ENCODE measurements at places on chromosomes 7 and 10.

- DNase-seq = no peak
Observed at GRCh38 chr7:18499407-18500177, 4.0 kb downstream of the HDAC9 start.

- DNase-seq = no peak
Observed at GRCh38 chr7:98591926-98592325, 25.2 kb upstream of the NPTX2 start.

DNA sequence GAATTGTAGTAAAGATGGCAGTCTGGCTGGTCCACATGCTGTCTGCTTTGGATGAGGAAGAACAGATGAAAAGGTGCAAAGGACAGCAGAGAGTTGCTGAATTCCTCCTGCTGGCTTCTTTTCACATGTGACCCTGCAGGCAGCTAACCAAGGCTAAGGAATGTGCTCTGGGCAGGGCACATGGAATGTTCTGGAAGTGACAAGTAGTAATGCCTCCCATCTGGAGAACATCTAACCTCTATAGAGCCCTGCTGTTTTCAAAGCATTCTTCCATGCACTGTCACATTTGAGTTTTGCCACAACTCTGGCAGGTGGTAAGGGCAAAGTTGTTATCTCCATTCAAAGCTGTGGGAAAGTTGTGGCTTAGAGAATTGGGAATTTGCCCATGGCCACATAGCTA is 208.8 kb downstream of the STK31 start:
- no peak for DNase-seq

DNA sequence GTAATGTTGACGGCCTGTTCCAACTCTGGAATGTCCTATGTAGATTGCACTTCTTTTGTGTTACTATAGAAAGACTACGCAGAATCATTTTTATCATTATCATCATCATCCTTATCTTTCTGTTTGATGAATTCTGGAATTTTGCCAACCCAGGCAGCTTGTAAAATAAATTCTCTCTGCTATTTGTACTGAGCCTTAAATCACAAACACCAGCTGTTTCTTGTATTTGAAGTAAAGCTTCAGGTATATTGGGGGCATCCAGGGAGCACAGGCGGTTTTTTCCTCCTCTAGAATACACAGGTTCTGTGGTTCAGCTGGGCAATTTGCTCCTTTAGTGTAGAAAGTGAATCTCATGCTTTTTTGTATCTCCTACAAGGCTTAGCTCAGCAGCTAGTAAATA is 14.9 kb upstream of the CPA5 start:
- DNase-seq = no peak

DNA sequence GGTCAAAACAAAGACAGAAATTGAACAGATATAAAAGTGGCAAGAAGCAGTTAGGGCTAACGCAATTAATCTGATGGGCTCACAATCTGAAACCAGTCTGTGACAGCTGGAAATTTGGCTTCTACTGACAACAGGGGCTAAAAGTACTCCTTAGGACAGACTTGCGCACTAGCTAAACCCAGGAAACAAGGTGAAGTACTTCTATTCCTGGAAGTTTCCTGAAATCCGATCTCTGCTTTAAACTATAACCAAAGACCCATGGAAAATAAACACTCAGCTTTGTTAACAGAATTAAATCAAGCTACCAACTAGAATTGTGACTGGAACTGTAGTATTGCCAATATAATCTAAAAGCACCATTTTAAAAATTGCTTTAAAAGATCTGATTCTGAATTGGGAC is 520.2 kb upstream of the ZWINT start:
- no peak for DNase-seq

GRCh38 chr7:167976-168791 is 24.2 kb upstream of the FAM20C start:
- no peak for DNase-seq

DNA sequence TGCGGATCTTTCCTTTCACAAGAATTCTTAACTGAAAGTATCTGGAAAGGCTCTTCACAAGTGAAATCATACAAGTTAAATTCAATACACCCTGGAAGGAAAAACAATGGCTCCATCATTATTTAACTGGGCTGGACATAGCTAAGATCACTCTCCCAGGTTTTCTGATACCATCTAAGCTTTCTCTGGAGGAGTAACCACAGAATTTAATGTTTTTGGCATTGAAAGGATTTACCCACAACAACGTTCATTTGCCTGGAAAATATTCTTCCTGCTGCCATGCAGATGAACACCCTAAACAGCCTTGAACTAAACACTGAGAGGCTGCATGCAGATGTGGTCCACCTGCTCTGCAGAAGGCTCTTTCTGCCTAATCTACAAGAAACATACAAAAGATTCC is 4.3 kb downstream of the NEBL start:
- DNase-seq = no peak

GRCh38 chr10:97633921-97634320 is 621 bp upstream of the MORN4 start:
- DNase-seq = no peak

- DNase-seq = no peak
Observed at GRCh38 chr10:62377026-62377415, 2.9 kb downstream of the ZNF365 start.

DNA sequence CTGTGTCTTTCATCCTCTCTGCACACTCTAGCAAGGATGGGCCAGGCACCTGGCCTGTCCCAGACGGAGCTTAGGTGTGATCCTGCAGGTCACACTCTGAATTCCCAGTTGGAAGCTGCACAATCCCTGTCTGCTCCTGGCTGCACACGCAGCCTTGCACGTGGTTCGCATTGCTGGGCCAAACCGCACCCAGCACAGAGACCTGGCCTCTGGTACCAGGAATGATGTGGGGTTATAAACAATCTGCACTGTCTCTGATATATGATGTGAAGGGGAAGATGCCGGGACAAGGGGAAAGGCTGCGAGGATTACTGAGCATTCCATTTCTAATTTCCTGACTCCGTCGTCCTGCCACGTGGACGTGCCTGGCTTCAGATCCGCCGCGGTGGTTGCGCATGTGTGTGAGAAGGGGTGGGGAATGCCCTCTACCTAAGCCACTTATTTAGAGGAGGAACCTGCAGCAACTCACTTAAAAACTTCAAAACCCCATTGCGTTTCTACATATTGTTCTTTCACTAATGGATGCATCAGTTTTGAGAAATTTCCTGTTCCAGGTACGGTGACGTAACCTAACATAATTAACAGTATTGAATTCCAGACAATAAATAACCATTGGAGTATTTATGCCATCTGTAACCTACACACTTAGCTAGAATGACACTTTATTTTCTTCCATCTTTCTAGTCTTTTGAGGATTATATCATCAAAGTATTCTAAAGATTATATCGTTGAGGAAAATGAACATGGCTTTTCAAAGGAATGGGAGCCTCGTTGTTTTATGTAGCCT is 559.7 kb upstream of the MGMT start:
- DNase-seq = no peak

GRCh38 chr10:5480162-5480941 is 19.0 kb downstream of the CALML5 start:
- DNase-seq = no peak

- no peak for DNase-seq
Observed at GRCh38 chr10:65033957-65034356, 1512.8 kb downstream of the REEP3 start.

- no peak for DNase-seq
Observed at GRCh38 chr10:51119441-51119840, 45.2 kb downstream of the PRKG1 start.

GRCh38 chr7:101814991-101815825 is 2.2 kb upstream of the CUX1 start:
- no peak for DNase-seq

GRCh38 chr7:111832174-111832573 is 269.9 kb upstream of the IMMP2L start:
- DNase-seq = no peak

GRCh38 chr10:64112701-64113355 is 591.6 kb downstream of the REEP3 start:
- DNase-seq = no peak

- no peak for DNase-seq
Observed at GRCh38 chr10:12067336-12067735, 1.4 kb upstream of the DHTKD1 start.

DNA sequence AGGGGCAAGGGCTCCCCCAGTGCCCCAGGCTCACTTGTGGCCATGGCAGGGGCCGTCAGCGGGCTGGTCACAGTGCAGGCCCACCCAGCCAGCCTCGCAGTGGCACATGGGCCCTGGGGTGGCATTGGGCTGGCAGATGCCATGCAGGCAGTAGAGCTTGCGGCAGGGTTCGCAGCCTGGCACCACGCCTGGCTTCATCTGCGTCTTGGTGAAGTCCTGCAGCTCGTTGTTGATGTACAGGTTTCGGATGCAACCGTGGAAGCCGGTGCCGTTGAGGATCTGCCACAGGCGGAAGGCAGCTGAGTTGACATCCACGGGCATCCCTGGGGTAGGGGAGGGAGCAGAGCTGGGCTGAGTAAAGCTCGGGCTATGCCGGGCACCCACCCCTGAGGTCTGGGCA is 170.6 kb downstream of the LCOR start:
- no peak for DNase-seq

GRCh38 chr7:66542049-66542448 is 86.6 kb upstream of the KCTD7 start:
- no peak for DNase-seq

- no peak for DNase-seq
Observed at GRCh38 chr7:97167176-97167575, 49.7 kb downstream of the SDHAF3 start.

GRCh38 chr7:155846156-155846555 is 33.9 kb upstream of the SHH start:
- DNase-seq = no peak

GRCh38 chr10:107498983-107499382 is 334.5 kb upstream of the SORCS1 start:
- DNase-seq = no peak

DNA sequence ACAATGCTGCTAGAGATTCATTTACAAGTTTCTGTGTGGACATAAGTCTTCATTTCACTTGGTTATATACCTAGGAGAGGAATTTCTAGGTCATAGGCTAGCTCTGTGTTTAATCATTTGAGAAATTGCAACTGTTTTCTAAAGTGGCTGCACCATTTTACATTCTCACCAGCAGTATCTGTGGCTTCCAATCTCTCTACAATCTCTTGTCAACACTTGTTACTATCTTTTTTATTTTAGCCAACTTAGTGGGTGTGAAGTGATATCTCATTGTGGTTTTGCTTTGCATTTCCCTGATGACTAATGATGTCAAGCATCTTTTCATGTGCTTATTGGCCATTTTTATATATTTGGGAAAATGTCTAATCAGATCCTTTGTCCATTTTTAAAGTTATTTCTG is 53.0 kb upstream of the DRGX start:
- DNase-seq = no peak

DNA sequence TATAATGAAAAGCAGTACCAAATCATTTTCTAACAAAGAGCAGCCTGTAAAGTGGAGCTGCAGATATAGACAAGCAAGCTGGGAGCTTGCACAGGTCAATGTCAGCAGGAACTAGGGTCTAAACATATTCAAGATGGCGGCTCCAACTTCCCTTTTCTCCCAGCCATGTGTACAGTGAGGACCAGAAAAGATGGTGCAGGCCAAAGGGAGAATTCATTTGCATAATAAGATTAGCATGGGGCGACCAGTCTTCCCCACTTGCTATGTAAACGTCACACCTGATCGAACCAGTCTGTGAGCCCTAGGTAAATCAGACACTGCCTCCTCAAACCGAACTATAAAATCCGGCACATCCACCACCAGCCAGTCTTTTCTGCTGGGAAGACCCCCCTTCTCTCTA is 4.4 kb upstream of the RAPGEF5 start:
- no peak for DNase-seq

DNA sequence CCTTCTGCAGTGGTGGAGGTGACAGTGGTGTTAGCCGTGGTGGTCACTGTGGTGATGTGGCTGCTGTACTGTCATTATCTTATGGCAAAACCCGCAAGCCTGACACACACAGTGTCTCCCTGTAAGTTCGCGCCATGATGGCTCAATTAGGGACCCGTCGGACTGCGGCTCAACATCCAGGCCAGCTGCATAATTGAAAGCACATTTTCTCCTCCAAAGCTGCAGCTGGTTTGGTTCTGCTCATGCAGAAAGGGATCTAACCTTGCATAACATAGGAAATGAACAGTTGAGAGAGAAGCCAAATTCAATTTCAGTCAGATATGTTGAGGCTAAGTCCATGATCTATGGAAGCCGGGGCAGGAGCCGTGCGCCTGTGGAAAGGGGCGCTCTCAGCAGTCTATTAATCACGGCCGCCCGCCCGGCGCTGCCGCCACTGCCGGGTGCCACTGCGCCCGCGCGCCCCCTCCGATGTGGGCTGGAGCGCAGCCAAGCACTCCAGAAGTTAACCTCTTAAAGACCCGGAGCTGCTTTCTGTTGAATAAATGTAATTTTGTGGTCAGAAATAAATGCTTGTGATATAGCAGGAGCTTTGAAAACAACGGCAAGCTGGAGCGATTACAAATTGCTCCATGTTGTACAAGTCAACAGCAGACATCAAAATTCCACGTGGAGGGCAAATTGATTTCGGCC is 227.7 kb downstream of the CUX1 start:
- peak; percentile 82 for DNase-seq

DNA sequence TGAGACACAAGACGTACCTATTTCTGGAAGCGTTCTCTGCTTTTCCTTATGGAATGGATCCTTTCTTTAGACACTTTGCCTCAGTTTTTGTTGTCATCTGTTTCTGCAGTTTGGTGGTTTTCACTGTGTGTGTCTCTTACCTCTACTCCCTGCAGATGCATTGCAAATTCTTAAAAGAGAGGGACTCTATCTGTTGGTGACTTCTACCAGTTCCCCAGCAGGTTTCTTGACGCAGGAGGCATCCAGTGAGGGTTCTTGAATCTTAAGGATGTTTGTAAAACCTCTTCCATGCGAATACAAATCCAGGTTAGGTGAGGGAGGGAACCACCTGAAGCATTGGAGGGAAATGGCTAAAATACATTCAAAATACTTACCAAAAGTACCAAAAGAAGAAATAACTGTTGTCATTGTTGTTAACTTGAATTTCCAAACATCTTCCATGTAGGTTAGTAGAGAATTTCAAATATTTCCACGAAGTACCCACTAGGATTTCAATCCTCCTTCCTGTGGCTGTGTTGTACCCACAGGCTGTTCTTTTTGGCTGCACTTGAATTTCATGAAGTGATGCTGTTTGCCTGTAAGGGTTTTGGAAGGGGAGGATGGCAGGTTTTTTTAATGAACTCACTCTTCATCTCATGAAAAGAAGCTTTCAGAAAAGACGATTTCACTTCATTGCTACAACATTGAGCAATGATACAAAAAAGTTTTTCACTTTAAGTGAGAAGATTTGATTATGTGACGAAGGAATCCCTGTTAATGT is 32.2 kb downstream of the PLXDC2 start:
- DNase-seq = no peak

DNA sequence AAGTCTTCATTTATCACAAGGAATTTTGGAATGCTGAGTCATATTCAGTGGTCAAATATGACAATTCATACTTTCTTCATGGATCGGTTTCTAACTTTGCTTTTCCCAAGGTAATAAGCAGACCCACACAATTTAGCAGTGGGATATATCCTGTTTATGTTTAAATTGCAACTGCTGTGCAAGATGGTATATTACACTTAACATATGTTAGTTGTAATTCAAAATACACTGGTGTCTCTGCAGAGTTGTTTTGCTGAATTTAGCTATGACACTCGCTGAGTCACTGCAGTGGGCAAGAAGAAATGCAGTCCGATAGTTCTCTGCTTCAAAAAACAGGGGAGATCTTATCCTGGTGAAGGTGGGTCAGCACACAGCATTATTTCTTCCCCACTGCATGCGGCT is 194.8 kb upstream of the PTN start:
- DNase-seq = no peak
